ENCODE measurements at places on chromosomes 1 and 21. TPM values are rescaled to one million over a fixed set of nuclear protein-coding genes. Genes with fewer than 3 reads are reported as not detected.

The ICOSLG gene
- polyA plus RNA-seq, result 0.09 TPM

The COL6A1 gene
- polyA plus RNA-seq, result 1,578 TPM

The CITED4 gene
- 2.2 TPM for polyA plus RNA-seq

The CLDN8 gene
- not detected for polyA plus RNA-seq

The TOMM20 gene
- polyA plus RNA-seq, result 70.5 TPM

The TMEM81 gene
- 1.7 TPM for polyA plus RNA-seq

The RPTN gene
- not detected for polyA plus RNA-seq

The CATSPER4 gene
- not detected for polyA plus RNA-seq

The LEPROT gene
- polyA plus RNA-seq, result 30.5 TPM

The HPDL gene
- polyA plus RNA-seq, result 1.1 TPM

The LCE1E gene
- not detected for polyA plus RNA-seq

The RPE65 gene
- not detected for polyA plus RNA-seq

The TMEM82 gene
- polyA plus RNA-seq, result not detected

All from IMR-90 (cell line).